Cortex of kidney (tissue), 1 donor: ENCODE measurements at places on chromosomes 16 and 17.

DNA sequence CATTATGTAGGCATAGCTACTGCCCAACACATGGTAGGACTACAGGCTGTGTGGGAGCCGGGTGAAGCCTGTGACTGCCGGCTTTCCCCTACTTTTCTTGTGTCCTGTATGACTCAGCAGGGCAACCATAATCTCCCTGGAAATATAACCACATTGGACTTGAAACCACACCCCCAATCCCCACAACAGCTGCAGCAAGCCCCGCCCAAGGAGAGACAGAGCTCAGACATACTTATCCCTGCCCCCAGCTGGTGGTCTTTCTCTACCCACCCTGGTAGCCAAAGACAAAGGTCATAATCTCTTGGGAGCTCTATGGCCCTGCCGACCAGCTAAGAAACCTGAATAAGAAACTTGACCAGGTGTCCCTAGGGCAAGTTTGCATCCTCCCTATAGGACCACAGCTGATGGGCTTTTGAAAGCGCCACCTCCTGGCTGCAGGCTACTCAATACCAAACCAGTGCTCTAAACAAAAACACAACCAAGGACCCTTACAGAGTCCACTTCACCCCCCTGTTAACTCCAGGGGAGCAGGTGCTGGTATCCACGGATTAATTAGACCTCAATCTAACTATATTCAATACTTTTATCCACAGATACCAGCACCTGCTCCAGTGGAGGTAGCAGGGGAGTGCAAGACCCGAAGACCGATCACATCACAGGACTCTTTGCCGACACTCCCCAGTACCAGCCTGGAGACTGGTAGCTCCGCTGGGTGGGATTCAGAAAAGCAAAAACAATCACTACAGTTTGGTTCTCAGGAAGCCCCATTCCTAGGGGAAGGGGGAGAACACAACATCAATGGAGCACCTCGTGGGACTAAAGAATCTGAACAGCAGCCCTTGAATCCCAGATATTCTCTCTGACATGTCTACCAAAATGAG lies 91.2 kb downstream of the IRX5 start:
- DNase-seq = no peak

DNA sequence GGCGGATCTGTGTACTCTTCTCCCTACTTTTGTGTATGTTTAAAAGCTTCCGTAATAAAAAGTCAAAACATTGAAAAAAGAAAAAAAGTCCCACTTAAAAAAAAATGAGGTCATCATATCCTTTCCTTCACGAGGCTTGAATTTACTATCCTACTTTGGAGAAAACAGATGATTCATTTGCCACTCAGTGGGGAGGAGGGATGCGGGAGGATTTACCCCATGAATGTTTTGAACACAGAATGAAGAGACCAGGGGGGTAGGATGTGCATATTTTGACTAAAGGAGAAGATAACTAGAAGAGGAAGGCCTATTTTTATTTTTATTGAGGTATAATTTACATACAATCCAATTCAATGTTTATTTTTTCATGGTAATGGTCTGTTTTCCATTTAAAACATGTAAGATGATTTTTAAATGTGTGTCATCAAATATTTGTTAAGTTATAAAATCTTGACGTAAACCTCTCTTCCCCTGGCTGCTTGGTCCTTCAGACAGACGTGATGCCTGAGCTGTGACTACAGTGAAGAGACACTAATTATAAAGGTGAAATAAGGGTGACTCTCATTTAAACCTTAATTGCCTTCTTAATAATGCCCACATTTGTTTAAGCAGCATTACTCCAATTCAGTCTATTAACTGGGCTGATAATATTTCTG lies 135.4 kb upstream of the AXIN2 start:
- DNase-seq = no peak

GRCh38 chr17:36675786-36676185 lies 74.4 kb downstream of the MRM1 start:
- DNase-seq = no peak

- DNase-seq = no peak
Measured at GRCh38 chr17:50269477-50270434, 4.5 kb upstream of the TMEM92 start.

- no peak for DNase-seq
Measured at GRCh38 chr17:8365143-8365542, 11.4 kb downstream of the KRABD2 start.

GRCh38 chr16:5918567-5919130 lies 821.1 kb upstream of the EEF2KMT start:
- DNase-seq = no peak

DNA sequence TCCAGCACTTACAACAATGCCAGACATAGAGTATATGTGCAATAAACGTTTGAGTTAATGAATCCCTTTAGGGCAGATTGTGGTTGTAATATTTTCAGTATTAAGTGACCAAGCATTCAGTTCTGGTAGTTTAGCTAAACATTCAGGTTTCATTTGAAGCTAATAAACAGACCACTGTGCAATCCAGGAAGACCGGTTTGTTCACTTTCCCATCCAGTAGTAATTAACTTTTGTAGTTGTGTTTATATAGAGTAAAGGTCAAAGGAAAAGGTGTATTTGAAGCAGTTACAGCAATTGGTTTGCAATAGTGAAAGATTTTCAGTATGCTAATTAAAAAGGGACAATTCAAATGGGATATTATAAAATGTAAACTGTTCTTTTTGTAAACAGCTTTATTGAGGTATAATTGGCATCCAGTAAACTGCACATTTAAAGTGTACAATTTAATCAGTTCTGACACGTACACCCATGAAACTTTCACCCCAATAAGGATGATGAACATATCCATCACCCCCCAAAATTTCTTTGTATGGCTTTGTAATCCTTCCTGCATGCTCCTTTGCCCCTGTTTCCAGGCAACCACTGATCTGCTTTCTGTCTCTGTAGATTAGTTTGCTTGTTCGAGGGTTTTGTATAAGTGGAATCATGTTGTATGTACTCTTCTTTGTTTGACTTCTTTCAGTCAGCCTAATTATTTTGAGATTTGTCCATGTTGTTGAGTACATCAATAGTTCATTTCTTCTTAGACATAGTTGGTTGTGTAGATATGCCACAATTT lies 26.3 kb downstream of the MRTFB start:
- DNase-seq = no peak

- DNase-seq = no peak
Measured at GRCh38 chr17:3002538-3003295, 60.7 kb downstream of the OR1D5 start.

- DNase-seq = no peak
Measured at GRCh38 chr16:79317521-79317920, 283.0 kb downstream of the MAF start.

DNA sequence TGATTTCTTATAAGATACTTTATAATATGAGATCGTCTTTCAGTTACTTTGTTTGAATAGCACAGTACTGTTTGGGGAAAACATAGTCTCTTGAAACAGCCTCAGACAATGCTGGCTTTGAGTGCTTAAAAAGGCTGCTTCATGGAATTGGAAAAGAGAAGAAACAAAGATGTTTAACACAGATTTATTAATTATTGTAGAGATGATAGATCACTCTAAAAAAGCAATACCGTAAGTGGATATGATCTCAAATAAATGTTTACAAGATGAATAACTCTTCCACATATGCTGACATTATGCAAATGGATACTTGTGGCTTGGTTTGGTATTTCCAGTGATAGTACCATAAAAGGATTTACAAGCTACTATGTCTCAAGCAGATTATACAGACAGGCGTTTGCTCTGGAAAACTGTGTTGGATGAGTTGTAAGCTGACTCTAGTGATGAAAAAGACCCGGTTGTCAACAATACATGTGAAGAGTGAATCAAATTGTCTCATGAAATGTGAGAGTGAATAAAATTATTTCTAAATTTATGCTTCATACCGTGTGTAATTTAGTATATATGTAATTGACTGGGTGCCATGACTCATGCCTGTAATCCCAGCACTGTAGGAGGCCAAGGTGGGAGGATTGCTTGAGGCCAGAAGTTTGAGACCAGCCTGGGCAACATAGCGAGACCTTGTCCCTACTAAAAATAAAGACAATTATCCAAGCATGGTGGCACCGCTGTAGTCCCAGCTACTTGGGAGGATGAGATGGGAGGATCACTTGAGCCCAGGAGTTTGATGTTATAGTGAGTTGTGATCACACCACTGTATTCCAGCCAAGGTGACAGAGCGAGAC lies 105.4 kb downstream of the FTO start:
- no peak for DNase-seq

DNA sequence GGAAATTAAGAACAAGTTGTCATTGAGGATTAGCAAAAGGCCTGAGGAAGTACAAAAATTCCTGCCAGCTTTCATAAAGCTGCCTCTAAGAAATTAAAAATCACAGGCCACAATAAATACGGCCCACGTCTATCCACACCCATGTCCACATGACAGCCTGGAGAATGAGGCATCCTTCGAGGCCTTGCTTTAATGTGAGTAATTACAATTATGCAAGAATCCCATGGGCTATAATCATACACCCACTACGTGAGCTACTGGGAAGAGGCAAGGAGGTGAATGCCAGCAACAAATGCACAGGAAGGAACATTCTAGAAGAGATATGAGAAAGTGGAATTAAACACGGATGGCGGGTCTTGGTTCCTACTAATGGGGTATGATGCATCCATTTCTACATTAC lies 65.4 kb upstream of the ZFHX3 start:
- no peak for DNase-seq

GRCh38 chr16:77594799-77595596 lies 127.3 kb upstream of the NUDT7 start:
- no peak for DNase-seq

DNA sequence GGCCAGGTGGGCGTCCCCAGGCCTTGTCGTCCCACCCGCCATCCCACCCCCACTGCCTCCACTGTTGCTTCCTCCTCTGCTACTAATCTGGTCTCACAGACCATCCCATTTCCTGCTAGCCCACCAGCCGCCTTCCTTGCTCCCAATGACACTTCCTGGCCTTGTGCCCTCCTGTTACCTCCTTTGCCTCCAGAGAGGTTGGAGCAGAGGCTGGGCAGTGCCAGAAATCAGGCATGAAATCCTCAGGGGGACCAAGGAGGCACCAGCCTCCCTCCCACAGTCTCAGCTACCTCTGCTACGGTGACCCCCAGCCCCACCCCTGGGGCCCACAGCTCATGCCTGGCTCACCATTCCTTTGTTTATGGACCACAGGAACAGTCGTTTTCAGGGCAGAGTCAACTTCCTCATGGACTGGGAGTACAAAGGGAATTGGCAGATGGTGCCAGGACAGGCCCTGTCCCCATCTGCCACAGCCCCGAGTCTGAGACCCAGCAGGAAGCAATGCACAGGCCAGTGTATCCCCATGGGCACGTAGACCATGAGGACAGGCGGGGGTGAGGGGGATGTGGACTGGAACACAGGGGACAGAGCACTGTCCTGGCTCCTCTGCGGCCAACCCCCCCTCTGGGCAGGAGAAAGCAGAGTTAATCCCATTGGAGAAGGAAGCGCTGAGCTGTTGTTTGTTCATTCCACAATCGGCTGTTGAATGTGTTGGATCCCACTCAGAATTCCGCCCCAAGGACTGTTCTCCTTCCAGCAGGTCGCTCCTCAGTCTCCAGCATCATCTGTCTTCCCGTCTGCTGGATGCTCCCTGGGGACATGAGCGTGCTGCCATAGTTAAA lies 2.2 kb upstream of the CDH5 start:
- DNase-seq = no peak

DNA sequence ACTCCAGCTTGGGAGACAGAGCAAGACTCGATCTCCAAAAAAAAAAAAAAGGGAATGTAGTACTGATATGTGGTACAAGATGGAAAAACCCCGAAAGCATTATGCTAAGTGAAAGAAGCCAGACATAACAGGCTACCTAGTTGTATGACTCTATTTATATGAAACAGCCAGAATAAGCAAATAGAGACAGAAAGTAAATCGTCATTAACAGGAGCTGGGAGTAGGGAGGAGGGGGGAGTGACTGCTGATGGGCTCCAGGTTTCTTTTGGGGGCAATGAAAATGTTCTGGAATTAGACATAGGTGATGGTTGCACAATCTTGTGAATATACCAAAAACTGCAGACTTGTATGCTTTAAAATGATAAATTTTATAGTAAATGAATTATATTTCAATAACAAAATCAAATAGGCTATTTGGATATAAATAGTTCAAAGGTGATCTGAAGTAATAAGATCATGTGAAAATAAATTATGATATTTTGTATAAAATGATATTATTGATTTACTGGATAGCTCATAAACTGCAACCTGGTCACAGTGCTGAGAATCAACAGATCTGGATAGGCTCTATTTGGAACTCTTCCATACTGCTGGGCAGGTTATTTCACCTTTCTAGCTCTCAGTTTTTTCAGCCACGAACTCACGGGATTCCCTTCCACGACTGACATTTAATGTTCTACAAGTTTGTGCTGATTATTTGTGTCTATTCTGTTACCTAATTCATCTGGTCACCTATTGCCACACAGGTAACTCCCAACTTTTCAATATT lies 27.1 kb downstream of the ZNF652 start:
- no peak for DNase-seq

DNA sequence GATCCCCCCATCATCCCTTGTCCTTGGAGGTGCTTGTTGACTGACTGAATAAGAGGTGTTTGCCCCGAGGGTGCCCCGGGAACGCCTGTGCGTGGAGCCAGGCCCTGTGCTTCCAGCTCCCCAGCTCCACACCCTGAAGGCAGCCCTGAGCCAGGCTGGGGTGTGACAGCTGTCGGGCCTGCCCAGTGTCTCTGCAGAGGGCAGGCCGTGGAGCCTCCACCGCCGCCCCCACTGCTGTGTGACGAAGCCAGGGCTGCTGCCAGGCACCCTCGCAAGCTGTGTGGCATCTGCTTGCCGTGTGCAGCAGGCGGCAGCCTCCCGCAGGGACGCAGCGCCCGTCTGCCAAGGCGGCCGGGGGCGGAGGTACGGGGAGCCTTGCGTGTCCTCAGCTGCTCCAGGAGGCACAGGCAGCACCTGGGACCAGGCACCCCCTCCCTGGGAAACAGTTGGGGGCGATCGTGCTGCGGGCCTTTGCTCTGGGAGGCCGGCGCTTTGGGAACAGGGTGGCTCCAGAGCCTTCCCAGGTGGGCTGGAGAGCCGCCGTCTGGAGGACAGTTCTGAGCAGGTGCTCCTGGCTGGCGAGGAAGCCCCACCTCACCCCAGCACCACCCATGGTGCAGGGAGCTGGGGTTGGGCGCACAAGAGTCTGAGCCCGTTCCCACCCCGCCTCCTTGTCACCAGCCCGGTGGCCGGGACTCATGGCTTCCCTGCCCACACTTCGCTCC lies 26.6 kb downstream of the GSE1 start:
- DNase-seq = no peak

DNA sequence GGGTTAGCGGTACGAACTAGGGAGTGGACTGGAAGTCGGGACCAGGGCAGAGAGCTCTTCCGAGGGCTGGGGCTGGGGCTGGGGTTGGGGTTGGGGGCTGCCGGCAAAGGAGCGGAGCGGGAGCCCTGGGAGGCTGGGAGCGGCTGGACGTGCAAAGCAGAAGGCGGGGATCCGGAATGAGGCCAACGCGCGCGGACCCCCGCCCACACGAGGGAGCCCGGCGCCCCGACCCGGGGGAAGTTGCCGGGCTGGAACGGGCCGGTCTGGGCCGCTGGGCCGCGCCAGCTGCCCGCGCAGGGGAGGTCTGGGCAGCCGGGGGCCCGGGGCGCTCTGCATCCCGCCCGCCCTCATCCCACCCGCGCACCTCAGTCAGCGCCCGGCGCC lies 323 bp downstream of the ST3GAL2 start:
- no peak for DNase-seq

GRCh38 chr16:61194573-61194972 lies 841.7 kb downstream of the CDH8 start:
- DNase-seq = no peak

GRCh38 chr17:67730731-67731130 lies 13.0 kb downstream of the NOL11 start:
- DNase-seq = no peak
